ENCODE measurements at places on chromosomes 1 and 21. TPM values are rescaled to one million over a fixed set of nuclear protein-coding genes. Genes with fewer than 3 reads are reported as not detected.

DNA sequence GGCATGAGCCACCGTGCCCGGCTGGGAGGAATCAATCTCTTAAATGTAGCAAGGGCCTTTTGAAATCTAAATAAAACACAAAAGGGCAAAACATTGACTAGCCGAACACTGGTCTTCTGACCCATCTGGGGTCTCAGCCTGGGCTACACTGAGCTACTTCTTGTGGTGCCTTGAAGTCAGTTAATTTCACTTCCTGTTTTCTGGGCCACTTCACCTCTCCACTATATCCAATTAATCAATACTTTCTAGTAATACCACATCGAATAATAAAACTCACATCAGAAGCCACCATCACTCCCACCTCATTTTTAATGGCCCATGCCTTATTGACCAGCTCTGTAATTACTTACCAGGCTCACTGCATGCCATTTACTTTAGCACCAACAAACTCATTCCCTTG lies 138.0 kb upstream of the SAMSN1 start:
- peaks cover 5% of the 10 kb centered on the region for H3K36me3 ChIP-seq
- H3K4me3 ChIP-seq: no peak overlapping the region
- DNase-seq: no peak

DNA sequence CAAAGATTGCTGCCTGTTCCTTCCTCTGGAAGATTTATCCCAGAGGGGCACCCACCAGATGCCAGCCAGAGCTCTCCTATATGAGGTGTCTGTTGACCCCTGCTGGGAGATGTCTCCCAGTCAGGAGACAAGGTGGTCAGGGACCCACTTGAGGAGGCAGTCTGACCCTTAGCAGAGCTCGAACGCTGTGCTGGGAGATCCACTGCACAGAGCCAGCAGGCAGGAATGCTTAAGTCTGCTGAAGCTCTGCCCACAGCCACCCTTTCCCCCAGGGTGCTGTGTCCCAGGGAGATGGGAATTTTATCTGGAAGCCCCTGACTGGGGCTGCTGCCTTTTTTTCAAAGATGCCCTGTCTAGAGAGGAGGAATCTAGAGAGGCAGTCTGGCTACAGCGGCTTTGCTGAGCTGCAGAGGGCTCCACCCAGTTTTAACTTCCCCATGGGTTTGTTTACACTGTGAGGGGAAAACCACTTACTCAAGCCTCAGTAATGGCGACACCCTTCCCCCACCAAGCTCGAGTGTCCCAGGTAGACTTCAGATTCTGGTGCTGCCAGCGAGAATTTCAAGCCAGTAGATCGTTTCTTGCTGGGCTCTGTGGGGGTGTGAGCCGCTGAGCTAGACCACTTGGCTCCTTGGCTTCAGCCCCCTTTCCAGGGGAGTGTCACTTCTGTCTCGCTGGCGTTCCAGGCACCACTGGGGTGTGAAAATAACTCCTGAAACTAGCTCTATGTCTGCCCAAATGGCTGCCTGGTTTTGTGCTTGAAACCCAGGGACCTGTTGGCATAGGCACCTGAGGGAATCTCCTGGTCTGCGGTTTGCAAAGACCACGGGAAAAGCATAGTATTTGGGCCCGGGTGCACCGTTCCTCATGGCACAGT lies 51.1 kb upstream of the PDC start:
- DNase-seq: peak; percentile 69
- H3K27me3 ChIP-seq: peaks cover 11% of the 10 kb centered on the region
- H3K27ac ChIP-seq: peak overlapping the region; percentile 7
- H3K4me1 ChIP-seq: peaks cover 11% of the 10 kb centered on the region
- H3K36me3 ChIP-seq: peaks cover 2% of the 10 kb centered on the region

GRCh38 chr21:35521293-35521692 lies 472.2 kb upstream of the RUNX1 start:
- H3K4me3 ChIP-seq: no peak overlapping the region
- peaks cover 21% of the 10 kb centered on the region for H3K4me1 ChIP-seq

FMO4 gene
- 1.8 TPM for total RNA-seq

DNA sequence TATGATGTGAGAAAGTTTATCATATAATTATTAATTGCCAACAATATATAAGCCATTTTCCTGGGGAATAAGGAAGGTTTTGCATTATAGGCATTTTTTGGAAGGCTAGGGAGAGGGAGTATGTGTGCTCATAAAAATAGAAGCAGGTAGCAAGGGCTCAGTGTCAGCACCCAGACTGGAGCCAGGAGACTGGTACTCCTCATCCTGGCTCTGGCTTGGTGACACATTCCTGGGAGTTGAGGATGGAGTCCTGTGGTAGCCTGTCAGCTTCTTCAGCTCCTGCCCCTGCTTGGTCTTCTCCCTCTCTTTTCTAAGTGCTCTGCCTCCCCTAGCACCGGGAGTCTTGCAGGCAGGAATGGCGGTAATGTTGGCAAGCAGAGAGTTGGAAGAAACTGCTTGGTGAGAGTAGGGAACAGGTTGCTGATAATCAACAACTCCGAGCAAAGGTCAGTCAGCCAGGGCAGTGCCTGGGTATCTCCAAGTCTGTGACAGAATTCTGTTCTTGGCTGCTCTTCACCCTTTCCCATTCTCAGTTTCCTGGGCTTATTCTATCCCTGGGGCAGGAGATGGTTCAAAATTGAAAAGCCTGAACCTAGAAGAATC lies 23.0 kb downstream of the GIPC2 start:
- peaks cover 36% of the 10 kb centered on the region for H3K27me3 ChIP-seq
- no peak for DNase-seq
- no peaks in the 10 kb centered on the region for H3K36me3 ChIP-seq
- no peak overlapping the region for H3K27ac ChIP-seq
- no peak overlapping the region for H3K4me3 ChIP-seq
- H3K4me1 ChIP-seq: no peaks in the 10 kb centered on the region

- H3K36me3 ChIP-seq: no peaks in the 10 kb centered on the region
Observed at GRCh38 chr1:9028921-9029705, 2.9 kb upstream of the SLC2A7 start.

MYCL gene
- total RNA-seq: 0.42 TPM

REN gene
- total RNA-seq: not detected

TCHH gene
- not detected for total RNA-seq
